ENCODE measurements at places on chromosomes 3 and 15.

GRCh38 chr15:81531109-81531592 is 157.1 kb upstream of the TMC3 start:
- no peak for DNase-seq

- DNase-seq, result no peak
These were observed 107.6 kb upstream of the BFSP2 start for GRCh38 chr3:133292296-133292695.

DNA sequence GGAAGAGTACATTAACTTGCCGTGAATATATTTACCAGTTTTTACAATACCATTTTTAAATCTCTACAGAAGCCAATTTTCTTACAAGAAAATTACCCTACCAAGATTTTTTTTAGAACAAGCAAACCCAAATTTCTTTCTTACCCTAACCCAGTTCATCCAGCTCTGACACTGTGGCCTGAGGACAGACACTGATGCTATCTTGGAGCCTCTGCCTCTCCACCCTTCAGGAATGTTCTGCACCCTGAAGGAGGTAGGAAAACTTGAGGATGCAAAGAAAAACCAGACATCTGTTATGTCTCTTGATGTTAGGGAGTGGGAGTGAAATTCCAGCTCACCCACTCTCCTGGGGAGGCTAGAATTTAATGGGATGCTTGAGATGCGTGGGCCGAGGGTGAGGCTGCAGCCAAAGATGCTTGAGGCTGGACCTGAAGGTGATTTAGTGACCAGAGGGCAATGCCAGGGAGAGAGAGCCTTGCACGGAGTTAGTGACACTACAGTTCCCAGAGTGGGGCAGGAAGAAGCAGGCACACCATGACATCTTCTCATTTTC is 69.9 kb downstream of the LIPC start:
- DNase-seq, result no peak

GRCh38 chr3:31565288-31565687 is 32.6 kb downstream of the STT3B start:
- no peak for DNase-seq

DNA sequence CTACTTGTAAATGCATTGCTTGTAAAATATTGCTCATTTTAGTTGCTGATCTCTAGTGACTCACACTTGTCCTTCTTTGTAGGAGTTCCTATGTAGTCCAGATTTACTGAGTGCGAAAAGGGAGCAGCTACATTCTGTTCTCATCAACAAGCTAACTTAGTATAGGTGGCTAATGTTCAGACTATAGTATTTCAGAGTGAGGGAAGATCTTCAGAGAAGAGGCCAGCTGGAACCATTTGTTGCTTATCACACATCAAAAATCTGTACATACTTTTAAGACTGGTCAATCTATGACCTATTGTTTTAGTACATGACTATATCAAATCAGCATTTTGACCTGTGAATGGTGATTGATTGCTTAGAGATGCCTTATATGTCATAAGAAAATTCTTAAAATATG is 71.3 kb upstream of the THSD4 start:
- no peak for DNase-seq

GRCh38 chr3:158264894-158265293 is 155.0 kb downstream of the RSRC1 start:
- DNase-seq, result peak; percentile 33

DNA sequence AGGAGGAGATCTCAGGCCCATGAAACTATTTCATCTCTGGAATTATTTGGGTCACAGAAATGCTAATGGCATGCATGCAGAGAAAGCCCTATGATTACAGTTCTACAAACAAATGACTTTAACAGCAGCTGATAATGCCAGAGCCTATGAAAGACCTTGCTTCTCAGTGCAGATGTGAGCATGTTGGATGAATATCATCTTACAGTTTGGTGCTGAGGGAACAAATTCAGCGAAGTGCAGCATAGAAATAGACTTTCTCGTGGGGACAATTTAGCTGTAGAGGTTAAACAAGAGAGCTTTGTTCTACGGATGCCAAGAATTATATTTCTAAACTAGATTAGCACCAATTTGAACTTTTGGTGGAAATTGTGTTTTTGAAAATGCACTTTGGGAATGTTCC is 27.7 kb downstream of the PTX3 start:
- DNase-seq, result no peak

DNA sequence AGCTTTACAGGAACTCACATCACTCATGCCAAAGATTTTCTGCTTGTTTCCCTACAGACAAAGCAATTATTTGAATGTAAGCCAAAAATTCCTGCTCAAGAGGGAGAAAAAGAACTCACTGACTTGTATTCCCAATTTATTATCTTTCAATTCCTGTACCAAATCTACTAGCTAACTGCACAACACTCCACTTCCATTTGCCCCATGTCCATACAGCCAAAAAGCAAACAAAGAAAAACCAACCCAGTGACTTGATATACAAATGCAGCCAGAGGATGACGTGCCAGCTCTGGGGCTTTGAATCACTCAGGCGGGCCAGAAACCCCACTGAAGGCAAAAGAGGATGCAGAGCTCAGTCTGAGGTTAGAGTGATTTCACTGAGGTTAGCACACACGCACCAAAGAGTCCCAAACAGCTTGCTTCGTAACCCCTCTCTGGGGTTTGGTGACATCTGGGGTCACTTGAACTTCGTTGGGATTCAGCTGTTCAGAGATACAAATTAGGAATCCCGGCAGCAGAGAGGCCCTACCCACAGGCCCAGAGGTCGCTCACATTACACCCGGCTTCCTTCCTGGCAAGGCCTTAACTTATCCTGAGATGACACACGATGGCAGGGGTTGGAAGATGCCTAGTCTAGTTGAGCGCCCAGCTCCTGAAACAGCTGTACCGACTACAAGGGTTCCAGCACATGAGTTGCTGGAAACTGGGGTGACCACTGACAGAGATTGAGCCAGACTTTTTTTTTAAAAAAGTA is 1.6 kb downstream of the RFTN1 start:
- DNase-seq, result peak; percentile 61

- DNase-seq, result no peak
These were observed 27.8 kb upstream of the RPL32 start for GRCh38 chr3:12869035-12869621.

GRCh38 chr3:148763156-148763680 is 64.4 kb upstream of the CPB1 start:
- no peak for DNase-seq

GRCh38 chr15:98123834-98124233 is 163.3 kb downstream of the ARRDC4 start:
- no peak for DNase-seq
